ENCODE measurements at places on chromosomes 1 and 21.

DNA sequence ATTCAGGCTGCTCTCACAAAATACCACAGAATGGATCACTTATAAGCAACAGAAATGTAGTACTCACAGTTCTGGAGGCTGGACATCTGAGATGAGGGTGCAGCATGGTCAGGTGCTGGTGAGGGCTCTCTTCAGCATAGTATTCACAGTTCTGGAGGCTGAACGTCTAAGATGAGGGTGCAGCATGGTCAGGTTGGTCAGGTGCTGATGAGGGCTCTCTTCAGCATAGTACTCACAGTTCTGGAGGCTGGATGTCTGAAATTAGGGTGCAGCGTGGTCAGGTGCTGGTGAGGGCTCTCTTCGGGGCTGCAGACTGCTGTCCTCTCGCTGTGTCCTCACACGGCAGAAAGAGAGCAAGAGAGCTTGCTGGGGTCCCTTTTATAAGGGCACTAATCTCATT lies 17.1 kb downstream of the PDZK1IP1 start:
- no peak for DNase-seq

DNA sequence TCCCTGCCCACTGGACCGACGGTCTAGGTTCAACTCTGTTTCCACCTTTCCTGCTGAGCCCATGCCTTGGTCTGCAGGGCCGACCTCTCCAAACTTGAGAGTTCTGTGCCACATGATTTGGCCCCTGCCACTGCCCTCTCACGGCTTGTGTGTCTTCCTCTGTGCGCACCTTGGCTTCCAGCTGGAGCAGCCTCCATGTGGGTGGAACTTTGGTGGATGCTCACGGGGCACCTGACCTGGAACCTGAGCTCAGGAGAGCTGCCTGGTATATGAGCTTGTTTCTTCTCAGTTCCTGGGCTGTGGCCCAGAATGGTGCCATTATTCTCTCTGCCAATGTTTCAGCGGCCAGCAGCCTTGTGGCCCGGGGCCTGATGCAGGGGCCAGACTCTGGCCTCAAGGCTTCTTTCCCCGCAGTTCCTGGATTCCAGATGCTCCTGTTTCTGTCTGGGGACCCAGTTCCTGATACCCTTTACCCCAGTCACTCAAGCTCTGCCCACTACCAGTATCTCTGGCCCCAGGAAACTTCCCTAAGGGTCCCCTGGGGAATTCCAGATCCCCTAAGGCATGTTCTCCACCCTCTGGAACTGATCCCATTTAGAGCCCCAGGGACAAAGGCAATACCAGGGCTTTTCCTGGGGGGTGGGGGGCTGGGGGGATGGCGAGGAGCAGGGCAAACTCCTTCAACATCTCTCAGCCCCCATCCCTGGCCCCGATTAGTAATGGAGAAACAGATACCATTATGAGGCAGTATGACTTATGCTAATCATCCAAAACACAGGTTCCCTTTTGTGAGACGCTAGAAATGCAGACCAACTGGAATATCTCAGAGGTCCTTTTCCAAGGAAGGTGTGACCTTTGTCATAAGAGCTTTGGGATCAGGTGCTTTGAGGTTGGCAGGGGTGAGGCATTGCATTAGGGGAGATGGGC lies 11.1 kb downstream of the QSOX1 start:
- no peak for DNase-seq

- DNase-seq, result peak; percentile 36
These were observed 20.8 kb upstream of the MACF1 start for GRCh38 chr1:39183503-39184353.

DNA sequence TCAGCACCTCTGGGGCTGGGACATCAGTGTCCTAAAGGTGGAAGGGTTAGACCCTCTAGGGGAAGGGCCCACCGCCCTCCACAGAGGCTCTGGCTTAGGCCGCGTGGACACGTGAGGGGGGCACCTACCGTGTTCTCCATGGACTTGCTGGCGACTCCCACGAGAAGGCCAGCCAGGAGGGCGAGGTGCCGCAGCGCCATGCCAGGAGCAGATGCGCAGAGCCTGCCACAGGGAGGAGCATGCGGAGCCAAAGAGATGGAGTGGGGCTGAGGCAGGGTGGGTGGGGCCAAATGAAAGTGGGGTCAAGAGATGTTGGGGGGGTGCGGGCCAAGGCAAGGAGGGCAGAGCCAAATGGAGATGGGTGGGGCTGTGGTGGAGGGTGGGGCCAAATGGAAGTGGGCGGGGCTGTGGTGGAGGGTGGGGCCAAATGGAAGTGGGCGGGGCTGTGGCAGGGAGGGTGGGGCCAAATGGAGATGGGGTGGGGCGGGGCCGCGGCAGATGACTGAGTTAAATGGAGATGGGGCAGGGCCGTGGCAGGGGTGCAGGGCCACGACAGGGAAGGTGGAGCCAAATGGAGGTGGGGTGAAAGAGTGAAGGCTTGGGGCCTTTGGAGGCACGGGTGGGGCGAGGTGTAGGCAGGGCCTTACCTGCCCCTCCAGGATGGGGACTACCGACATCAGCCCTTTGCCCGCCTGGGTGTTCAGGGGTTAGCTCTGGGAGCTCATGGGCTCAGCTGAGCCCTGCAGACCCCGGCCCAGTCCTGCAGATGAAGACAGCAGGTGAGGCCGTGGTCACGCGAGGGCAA lies 17.4 kb upstream of the RNF223 start:
- DNase-seq, result no peak

DNA sequence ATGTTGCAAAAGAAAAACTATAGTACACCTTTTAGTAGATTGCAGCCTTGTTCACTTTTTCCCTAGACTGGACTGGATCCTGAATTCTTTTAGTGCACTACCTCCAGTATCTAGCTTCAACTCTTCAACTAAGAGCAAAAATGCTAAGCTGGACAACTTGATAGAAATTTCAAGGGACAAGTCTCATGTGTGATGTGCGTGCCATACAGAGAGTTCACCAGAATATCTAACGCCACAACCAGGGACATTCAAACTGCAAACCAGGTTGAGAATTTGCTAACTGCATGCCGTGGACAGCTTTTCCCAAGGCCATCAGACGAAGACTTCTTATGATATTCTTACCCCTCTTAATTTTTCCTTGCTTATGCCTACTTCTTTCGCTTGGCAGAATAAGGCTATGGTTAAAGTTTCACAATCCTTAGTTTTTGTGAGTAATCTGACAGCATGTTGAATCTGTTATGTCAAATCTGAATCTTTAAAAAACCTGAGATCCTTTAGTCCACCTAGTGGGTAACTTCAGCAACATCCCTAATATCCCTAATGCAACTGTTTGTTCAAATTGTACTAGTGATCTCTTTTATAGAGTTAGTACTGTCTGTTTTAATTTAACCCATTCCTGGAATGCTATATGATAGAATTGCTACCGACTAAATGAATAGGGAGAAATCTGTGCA lies 66.4 kb downstream of the DDAH1 start:
- no peak for DNase-seq

GRCh38 chr1:174988986-174989385 lies 10.8 kb upstream of the CACYBP start:
- DNase-seq, result no peak

DNA sequence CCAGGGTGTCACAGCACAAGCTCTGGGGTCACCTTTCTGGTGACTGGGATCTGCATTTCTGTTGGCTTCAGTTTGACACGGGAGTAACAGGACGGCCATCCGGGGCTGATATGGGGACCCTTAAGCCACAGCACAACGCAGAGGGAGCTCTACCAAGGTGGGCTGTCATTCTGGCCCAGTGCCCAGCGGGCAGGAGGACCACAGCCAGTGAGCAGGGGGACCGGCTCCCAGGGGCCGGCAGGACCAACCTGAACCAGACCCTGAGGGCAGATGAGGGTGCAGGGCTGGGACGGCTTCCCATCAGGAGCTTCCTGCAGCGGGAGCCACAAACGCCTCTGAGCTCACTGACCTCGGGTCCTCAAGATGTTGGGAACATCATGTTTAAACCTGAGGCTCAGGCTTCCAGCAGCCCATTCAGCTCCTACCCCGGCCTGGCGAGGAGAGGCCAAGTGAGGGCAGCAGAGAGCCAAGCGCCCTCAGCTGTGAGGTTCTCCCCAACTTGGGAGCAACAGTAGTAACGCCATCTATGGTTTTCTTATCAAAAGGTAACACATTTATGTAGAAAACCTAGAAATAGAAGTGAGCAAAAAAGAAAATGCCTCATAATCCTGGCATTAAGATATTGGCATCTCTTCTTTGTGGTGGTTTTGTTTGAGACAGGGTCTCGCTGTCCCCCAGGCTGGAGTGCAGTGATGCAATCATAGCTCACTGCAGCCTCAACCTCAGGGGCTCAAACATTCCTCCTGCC lies 26.8 kb downstream of the TMEM201 start:
- peak; percentile 41 for DNase-seq

- DNase-seq, result no peak
These were observed 359.2 kb upstream of the DPYD start for GRCh38 chr1:98280049-98280448.

All from NCI-H526 (cell line).